ENCODE measurements at places on chromosomes 12 and 14.

DNA sequence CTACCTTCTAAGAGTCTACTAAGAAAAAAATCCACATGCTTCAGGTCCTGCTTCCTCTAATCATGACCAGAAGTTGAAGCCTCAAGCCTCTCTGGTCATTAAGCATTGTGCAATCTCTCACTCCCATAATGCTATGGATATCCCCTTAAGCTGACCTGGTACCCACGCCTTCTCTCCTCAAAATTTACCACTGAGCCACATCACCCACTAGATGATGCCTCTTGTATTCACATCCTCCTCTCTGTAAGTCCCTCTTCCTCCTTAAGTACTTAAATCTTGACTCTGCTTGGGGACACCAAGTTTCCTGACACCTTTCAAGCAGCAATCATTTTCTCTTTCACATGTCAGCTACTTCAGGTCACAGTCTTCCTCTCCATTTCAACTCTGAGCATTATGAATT, 9.8 kb downstream of the GALNT4 start:
- no peak for DNase-seq

DNA sequence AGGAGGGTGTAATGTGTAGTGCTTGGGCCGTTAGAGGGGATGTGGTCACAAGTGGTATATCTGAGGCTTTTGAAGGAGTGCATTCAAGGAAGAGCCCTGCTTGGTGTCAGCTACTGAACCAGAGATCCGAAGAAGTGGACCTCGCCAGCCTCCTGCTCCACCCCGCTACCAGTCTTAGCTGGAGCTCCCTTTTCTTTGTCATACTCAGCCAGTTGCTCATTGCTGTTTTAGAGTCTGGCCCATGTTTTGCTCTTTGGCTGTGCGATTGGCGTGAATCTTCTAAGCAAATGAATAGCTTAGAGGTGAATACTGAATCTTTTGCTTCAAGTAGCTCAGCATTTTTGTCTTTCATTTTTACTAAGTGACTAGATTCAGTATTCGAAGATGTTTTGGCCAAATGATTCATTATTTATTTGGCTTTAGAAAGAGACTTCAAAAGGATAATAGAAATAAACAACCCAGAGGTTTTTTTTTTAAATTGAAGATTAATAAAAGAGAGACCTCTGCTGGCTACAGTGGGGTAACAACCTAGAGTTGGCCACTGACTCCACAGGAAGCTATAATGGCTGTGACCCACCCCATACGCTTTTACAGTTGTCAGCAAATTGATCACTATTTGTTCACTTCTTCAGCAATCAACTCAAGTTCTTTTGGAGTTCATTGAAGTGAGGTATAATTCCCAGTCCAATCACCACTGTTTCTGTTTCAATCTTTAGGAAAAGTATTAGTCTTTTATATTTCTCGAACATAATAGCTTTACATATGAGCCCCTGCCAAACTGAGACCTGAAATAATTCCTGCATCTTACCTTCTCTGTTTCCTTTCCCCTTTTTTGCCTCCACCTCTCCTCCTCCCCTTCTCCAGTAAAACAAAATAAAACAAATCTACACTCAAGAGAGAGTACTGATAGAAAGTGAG, 19.9 kb downstream of the CDKN1B start:
- DNase-seq, result no peak

- no peak for DNase-seq
Measured at GRCh38 chr12:68617160-68617926, 6.6 kb downstream of the RAP1B start.

- no peak for DNase-seq
Measured at GRCh38 chr12:5052348-5052747, 8.7 kb downstream of the KCNA5 start.

DNA sequence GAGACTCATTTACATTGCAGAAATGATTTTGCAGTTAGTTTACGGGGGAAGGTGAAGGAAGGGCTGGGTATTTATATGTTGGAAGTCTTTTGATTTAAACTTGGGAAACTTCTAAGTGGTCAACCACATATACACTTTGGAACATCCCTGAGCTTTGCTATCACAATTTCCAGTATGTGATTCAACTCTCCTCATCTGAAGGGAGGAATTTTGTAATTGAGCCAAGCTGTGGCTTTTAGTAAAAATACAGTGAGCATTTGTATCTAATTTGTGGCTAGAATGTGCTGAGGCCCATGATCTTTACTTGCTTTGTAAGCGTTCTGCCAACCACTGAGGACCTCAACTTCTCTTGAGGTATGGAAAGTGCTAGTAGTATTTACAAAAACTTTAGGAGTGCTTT, 235.0 kb upstream of the PDZRN4 start:
- no peak for DNase-seq

- DNase-seq, result no peak
Measured at GRCh38 chr14:24075485-24076301, 4.3 kb downstream of the CPNE6 start.

DNA sequence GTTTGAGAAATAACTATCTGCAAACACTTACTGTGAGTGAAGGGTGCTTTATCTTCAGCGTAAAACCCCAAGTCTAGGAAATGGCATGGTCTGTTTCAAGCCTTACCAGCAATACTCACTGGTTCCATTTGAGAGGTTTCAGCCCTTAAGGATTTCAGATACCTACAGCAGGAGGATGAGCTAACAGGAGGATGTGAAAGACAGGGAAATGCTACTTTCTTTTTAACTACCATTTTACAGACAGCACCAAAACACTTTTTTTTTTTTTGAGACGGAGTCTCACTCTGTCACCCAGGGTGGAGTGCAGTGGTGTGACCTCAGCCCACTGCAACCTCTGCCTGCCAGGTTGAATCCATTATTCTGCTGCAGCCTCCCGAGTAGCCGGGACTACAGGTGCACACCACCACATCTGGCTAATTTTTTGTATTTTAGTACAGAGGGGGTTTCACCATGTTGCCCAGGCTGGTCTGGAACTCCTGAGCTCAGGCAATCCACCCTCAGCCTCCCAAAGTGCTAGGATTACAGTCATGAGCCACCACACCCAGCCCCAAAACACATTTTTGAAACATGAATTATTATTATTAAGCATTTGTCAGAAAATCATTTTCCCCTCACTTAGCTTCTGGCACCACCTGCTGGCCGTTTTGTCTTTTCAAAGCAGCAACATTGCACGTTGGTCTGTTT, 4.6 kb downstream of the MTRFR start:
- DNase-seq, result no peak
